ENCODE measurements at places on chromosomes 7 and 10.

DNA sequence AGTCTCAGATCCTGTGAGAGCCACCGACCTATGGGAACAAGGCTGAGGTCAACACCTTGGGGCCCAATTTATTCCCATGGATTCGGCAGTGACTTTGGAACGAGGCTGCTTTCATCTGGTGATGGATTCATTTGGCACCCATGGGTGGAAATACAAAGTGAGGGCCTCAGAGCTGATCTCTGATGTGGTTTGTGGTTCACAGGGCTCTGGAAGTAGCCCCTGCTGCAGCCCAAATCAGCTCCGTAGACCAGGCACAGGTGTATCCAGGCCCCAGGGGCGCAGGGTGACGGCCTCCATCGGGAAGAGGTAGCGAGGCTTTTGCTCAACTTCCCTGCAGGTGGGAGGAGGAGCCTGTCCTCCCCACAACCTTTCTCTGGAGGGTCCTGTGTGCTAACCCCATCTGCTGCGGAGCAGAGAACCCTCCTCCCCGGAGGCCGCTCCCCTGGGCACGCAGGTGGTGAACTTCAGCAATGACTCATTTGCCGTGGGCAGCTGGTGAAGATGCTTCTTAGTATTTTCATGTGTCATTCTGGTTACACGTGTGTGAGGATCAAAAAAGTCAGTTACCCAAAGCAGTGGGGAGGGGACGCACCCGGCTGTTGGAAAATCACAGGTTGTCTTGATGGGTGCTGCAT lies 7.5 kb upstream of the JAKMIP3 start:
- no peak for DNase-seq

GRCh38 chr10:69287181-69287580 lies 8.9 kb downstream of the HK1 start:
- no peak for DNase-seq

DNA sequence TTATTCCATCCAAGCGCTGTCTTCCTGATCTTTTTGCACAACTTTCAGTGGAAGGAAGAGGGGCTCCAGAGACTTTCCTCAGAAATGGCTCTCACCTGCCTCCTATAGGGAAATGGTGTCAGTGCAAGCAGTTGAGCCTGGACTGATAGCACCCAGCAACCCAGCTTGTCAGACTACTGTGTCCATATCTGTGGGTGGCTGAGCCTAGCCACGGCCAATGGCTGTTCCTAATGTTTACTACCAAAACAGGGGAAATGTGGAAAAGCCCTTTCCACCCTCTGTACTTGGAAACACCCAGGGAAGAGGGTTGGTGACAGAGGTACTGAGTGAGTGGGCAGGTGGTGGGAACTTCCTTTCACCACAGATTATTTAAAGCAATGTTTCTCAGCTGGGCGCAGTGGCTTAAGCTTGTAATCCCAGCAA lies 4.3 kb upstream of the YKT6 start:
- no peak for DNase-seq

- no peak for DNase-seq
These were observed 547.2 kb downstream of the ETV1 start for GRCh38 chr7:13442226-13442625.

GRCh38 chr7:30851651-30852307 lies 59.9 kb upstream of the AQP1 start:
- no peak for DNase-seq

DNA sequence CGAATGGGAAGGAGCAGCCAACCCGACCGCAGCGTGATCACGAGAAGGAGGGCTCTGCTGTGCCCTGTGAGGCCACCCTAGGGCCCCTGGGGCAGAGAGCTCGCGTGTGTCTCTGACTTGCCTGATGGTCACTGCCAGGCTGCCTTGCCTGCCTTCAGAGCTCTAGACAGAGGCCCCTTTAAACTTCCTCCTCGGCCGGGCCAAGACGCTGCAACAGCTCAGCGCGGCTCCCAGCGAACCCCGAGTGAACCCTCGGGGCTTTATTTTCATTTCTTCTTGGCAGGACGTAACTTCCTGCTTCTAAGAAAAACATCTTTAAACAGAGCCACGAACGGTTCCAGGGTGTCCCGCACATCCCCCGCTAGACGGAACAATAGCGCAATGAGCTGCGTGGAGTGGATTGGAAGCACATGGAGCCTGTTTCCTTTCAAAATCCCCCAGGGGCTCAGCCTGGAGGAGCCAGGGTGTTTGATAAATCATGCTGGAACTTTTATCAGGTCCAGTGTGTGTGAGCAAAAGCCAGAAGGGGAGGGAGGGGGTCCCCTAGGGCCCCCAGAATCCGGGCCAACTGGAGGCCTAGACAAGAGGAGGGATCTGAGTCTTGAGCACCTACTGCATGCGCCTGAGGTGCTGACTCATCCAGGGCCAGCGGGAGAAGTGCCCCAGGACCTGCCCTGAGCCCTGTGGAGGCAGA lies 134.1 kb upstream of the GDF10 start:
- peak; percentile 76 for DNase-seq

DNA sequence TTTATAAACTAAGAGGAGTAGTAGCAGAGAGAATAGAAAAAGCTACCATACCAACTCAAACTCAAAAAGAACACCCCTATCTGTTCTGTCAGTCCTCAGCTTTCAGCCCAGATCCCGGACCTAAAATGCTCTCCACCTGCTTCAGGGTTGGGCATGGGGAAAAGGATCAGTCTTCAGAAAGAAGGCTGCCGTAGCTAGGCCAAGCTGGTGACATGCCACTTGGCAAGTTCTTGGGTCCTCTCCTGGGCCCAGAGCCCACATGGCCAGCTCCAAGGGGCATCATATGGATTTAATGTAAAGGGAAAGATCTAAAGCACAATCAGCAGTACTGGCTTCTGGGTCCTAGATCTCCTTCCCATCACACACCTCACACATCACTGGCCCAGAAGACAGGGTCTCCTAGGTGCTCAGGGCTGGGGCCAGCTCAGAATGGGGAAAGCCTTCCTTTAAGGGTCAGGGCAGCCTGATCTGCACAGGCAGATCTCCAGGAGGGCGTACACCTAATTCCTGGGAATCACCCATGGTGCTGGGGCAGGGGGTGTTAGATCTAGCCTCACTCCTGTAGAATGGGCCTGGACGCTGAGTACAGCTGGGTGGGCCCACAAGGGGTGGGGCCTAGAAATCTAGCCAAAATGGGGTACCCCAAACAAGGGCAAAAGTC lies 2.5 kb downstream of the VAX1 start:
- no peak for DNase-seq

DNA sequence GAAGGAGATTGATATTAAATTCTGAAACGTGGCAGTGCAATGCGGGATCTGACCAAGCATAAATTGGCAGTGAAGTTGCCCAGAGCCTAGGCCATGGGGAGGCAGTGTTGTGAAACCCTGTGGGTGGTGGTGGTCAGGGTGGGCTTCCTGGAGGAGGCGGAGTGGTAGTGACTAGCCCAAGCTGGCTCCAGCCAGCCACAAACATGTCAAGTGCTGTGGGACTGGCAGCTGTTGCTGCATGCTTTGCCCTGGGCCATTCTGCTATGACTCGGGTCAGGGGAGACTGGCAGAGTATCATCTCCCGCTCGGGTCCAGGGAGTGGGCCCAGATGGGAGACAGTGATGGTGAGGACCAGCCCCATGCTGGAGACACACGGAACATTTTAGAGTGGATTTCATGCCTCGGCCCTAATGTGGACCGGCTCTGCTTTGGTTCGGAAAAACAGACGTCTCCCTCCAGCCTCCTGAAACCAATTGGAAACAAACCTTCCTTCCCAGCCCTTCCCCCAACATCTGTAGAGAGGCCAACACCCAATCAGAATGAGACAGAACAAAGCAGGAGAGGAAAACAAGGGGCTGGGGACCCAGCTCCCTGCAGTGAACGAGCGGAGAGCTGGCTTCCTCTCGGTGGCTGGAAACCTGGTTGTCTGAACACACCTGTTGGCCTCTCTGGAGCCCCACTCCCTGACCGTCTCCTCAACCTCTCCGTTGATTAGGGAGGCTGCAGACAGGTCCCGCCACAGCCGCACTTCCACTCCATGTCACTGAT lies 58.2 kb downstream of the TMEM270 start:
- DNase-seq, result no peak

- no peak for DNase-seq
These were observed 145.4 kb downstream of the WDR11 start for GRCh38 chr10:120996456-120997034.

DNA sequence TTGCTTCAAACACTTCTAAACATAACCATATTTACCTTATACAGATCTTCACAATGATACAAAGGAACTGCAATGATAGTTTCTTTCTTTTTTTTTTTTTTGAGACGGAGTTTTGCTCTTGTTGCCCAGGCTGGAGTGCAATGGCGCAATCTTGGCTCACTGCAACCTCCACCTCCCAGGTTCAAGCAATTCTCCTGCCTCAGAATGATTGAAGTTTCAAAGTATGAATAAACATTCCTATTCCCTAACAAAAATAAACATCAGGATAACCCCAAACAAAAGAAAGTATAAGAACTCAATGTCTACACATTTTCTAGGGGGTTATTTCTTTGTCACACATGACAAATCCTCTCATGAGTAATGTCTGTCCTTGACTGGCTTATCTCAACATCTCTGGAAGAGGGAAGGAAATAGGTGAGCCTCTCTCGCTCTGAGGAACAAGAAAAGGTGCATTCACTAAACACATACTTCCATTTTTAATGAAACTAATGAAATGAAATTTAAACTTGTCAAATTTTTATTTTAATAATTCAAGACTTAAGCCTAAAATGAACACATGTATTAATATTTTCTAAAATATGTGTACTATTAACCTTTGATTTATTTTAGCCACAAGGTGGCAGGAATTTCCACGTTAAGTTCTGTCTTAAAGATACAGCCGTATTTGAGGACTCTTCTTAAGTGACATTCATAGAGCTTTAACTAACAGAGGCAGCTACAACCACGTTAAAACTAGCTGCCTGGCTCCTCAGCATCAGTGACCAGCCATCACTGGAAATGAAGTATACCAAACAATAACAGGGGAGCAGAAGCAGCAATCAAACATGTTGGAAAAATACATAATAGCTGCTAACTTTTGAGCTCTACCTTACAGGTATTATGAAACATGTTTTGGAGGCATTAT lies 58.3 kb downstream of the MALSU1 start:
- no peak for DNase-seq

DNA sequence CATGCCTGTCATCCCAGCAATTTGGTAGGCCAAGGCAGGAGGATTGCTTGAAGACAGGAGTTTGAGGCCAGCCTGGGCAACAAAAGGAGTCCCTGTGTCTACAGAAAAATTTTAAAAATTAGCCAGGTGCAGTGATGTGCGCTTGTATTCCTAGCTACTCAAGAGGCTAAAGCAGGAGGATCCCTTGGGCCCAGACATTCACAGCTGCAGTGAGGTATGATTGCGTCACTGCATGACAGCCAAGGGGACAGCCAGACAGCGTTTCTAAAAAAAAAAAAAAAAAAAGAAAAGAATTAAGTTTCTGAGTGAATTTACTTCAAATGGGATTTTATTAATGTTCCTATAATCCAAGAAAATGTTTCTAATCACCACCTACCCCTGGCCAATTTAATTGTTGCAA lies 87.4 kb upstream of the RNF148 start:
- DNase-seq, result no peak

DNA sequence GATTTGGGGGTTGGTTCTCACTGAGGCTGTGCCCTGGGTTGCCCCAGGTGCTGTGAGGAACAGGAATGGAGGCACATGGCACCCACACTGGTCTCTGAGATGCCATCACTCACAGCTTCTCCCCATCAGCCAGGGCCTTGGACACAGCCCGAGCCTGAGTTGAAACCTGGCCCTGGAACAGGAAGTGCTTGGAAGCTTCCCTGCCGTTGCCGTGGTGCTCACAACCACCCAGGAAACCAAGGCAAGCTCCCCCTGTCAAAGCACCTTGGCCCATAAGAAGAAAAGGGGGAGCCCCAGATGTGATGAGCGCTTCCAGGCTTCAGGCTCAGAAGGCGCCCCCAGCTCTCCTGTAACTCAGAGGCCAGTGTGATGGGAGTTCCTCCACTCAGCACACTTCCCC lies at the start of gene BTBD16:
Gene BTBD16, plus strand, starts transcription at position 221 of the 400 bp plus-strand sequence. CDS start 3,786 bp downstream, outside the sequence.
- DNase-seq, result no peak

DNA sequence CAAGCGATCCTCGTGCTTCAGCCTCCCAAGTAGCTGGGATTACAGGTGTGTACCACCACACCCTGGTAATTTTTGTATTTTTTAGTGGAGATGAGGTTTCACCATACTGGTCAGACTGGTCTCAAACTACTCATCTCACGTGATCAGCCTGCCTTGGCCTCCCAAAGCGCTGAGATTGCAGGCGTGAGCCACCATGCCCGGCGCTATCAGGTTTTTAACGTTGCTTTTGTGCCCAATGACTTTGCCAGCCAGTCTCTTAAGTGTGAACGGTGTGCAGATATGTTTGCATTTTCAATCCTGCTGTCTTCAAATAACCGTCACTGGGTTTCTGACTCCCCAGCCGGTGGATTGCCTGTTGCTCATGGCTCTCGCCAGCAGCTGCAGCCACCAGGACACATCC lies 201.8 kb upstream of the PPP2R2D start:
- DNase-seq, result no peak

DNA sequence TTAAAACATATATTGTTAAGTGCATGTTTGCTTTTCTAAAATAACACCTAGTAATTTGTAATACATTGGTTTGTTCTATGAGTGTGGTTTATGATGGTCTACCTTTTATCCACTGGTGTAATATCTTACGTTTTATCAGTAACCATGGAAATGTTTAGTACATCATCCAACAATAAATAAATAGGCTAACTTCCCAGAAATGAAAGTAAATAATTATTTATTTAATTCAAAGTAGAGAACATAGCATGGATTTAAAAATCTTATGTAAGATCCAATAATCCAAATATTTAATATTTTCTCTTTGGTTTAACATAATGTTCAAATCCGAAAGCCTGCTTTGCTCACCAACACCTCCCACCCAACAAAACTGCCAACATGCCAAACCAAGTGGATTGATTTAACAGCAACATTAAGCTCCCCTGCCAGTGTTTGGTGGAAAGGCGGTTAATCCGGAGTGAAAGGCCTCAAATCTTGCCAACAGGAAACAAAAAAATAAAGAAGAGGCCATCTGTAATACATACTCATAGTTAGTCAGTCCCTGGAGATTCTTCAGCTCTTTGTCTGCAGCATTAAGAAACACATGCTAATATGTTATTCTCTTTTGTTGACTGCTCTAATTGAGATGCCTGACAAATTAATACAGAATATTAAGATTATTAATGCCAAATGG lies 897.8 kb downstream of the CNTNAP2 start:
- DNase-seq, result no peak

GRCh38 chr7:90256778-90257177 lies 11.8 kb downstream of the CFAP69 start:
- no peak for DNase-seq

DNA sequence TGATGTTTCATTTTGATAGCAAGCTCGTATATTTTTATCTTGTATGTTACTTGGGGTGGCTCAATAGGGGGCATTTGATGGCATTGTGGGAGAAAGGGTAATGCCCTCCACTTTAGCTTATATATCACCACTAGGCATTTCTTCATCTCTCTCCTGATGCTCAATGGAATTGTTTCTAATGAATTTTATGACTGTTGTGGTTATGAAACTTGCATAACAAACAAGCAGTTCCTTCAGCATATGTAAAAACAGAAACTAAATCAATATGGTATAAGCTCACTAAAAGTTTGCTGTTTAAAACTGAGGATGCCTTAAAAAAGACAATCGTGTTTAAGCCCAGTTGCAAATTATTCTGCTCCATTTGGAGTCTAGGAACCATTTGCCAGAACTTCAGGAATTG lies 75.5 kb downstream of the CDK14 start:
- DNase-seq, result no peak

GRCh38 chr7:21702303-21702702 lies 159.5 kb downstream of the DNAH11 start:
- DNase-seq, result no peak
